ENCODE measurements at places on chromosomes 16 and 17.

DNA sequence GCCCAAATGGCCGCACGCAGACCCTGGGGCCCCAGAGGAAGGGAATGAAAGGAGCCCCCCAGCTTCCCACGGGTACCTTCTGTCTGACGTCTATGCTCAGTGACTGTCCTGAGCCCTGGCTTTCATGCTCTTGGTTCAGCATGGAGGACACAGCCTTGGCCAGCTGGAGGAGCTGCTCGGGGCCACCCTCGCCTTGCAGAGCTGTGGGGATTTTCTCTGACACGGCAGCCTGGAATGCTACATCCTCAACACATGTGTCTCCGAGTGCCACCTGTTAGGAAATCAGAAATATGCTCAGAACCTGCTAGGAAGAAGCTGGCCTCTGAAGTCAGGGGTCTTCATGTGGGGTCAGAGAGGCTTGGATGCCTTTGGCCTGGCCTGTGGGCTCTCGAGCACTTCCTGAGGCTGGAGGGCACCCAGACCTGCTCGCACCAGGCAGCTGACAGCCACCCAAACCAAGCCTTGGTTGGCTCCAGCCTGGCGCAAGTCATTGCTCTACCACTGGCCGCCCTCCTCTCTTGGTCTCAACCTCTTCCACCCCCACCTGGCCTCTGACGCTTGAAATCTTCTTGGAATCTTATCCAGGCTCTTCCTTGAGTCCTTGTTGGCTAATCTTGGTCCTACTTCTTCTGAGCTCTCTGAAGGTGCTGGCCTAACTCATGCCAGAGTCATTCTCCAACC is 63.7 kb upstream of the BCO1 start:
- no peak for DNase-seq

- peak; percentile 67 for DNase-seq
Measured at GRCh38 chr17:82320956-82321927, 3.8 kb upstream of the CD7 start.

DNA sequence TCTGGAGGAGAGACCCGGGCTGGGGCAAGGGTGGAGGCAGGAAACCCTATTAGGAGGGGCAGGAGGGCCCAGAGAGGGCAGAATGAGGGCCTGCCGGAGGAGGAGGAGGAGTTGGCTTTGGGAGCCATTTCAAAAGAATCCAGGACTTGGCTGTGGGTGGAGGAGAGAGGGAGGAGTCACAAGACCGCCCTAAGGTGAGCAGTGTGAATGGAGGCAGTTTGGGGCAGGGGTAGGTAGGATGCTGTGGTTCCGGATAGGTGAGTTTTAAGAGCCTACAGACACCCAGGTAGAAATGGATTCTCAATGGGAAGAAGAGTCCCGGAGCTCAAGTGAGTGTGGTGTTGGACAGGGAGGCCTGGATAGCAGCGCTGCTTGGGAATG is 80.3 kb downstream of the ARHGAP23 start:
- DNase-seq: no peak

DNA sequence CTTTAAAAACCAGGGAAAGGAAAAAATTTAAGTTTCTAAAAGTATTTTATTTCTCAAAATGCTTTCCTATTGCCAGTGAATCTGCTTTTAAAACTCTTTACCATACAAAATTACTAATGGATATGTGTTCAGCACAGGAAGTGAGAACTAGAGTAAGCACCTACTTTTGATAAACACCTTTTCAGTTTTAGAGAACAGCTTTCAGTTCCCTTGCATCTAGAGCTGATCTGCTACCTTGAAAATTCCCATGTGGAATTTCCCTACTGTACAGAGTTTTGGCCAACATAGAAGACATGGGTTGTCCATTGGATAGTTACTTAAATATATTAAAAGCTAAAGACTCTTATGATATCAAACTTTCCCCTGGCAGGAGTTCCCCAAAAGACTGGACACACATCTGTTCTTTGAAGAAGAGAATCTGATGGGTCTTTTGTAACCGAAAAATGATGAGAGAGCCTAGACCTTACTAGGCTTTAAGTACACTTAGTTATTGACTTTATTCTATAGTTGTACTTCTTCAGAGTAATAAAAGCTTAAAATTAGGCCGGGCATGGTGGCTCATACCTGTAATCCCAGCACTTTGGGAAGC is 112.1 kb upstream of the CNTNAP4 start:
- DNase-seq: no peak

DNA sequence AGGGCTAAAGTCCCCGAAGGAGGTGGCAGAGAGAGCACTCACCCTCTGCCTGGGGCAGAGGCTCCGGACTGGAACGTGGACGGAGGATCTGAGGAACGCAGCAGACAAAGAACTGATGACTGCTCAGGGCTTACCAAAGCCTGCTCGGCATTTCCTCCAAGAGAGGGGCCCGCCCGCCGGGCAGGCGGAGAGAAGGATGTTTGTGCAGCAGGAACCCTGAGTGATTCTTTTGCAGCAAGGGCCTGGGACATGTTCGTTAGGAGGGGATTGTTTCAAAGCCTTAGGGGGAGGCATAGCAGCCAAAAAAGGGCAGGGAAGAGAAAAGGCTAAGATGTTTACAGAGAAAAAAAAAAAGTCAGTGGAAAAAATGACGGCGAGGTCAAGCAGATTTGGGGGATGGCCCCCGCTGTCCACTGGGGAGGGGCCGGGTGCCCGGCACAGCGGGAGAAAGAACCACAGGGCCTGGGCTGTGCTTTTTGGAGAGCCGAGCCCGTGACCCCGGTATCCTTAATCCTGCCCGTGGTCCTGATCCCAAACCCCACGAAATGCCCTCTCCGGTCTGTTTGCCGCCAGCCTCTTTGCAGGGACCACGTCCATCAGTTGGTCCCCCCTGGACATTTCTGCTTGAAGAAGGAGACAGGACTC is 129.3 kb downstream of the NTN1 start:
- DNase-seq: no peak

DNA sequence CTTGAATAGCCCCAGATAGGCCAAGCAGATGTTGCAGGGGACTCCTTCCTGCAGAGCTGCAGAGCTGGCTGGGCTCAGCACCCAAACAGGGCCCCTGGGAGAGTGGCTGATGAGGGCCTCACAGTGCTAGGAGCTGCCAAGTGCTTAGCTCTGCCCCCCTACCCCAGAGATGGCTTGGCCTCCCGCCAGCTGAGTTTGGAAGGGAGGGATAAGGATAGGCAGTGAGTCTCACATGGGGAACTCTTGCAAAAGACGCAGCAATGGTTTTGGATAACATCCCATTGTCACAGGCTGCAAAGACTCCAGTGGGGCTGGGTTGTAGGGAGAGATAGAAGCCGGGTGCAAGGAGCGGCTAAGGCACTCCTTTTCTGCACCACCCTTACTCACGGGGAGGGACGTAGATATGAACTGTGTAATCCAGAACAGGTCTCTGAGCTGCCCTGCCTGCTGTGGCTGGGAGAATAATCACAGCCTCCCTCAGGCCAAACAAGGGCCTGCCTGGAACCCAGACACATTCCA is 52.9 kb upstream of the MAF start:
- peak; percentile 47 for DNase-seq

DNA sequence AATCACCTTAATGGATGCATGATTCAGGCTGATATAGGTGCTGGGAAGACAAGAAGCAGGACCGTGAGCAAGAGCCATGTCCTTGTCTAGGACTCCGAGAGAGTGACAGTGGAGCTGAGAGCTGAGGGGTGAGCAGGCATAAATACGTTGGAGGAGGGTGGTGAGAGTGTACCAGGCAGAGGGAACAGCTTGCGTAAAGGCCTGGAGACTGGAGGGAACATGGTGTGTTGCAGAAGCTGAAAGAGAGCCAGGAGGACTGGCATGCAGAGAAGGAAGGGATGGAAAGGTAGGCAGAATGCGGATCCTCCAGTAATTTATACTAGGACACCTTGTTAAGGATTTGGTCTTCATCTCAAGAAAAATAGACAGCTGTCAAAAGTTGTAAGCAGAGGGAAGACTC is 653.2 kb downstream of the HS3ST4 start:
- no peak for DNase-seq

DNA sequence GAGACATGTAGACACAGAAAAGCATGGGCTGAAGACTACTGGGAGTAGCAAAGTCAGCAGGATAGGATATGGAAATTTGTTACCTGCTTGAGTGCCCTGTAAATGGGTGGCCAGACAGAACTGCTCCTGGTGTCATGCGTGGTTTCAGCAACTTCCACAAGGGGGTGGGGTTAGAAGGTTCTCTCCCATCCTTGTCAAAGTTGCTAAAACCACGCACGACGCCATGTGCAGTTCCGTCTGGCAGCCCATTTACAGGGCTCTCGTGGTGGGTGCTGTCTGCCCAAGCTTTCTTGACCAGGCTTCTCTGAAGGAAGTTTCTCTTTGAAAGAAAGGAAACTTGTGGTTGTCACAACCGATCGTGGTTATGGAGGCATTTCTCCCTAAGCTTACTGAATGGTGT is 6.9 kb upstream of the DBNDD1 start:
- DNase-seq: no peak

- no peak for DNase-seq
Measured at GRCh38 chr16:3681206-3681605, 26.7 kb downstream of the DNASE1 start.

DNA sequence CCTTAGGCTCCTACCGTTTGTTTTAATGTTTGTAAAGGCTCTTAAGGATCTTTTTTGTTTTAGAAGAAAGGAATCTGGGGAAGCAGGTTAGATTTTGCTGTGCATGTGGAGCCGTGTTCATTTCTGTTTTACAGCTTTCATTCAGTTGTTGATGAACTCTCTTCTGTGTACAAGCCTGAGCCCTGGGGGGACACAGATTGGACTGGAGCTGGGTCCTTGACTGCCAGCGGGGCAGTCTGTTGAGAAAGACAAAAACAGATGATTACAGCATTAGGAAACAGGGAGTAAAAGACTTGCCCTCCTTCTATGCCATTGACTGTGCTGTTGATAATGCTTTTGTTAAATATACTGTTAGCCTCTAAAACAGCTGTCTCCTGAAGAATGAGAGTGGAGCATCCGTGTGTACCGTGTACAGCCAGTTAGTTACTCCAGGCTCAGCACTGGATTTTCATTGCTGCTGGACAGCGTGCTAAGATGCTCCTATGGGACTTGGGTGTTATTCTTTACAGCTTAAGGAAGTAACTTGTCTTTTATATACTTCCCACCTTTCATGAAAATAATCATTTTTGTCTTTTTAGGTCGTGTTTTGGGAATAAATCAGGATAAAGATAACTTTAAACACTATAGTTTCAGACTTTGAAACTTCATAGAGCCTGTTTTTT is 3.2 kb downstream of the MAP1LC3B start:
- DNase-seq: no peak

DNA sequence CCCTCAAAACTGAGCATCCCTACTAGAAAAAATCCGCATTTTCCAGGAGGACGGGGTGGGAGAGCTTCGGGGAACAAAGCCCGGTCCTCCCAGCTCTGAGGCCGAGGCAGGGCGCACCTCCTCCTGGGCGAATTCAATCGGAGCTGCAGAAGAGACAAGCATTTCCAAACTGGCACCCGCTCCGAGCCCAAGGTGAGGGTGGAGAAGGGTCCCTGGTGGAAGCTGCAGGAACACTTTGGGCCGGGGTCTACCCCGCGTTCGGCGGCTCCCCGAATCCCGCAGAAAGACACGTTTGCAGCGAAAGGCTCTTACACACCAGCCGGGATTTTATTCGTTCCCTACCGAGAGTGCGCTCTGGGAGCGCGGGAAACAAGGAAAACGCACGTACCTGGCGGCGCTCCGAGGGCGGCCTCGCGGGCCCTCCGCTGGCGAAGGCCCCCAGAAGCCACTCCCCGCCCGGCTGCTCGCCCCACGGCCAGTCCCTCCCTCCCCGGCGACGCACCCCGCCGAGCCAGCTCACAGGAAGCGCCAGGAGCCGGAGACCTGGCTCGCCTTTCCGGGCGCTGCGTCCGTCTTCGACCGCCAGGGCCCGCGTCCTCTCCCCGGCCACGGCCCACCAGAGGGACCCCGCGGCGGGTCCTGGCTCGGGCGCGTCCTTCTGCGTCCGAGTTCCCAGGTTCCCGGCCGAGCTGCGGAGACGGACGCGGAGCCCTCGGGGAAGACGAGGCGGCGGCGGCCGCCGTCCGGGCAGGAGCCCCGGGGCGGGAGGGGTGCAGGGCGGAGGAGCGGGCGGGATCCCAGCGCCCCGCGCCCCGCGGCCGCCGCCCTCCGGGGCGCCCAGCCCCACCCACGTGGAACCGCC is 49.8 kb upstream of the BAHCC1 start:
- DNase-seq: peak; percentile 91

DNA sequence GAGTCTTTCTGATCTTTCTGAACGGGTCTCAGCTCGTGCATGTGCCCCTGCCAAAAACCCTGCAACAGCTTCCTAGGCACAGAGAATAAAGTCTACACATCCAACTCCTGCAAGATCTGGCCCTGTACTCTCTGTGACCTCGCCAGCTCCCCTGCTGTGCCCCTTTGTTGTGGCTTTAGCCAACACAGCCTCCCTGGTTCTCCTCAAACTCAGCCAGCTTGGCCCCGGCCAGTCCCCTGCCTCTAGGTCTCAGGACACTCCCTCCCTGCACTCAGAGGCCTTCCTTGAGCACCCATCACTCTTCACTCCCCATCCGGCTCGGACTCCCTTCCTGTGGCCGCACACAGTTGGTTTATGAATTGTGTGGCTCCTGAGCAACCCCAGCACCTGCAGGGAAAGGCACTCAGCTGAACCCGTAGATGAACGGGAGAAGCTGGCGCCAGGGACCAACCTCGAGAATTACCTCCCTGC is 1.4 kb downstream of the CEP131 start:
- DNase-seq: no peak

GRCh38 chr16:21720533-21720932 is 56.8 kb downstream of the OTOA start:
- no peak for DNase-seq

DNA sequence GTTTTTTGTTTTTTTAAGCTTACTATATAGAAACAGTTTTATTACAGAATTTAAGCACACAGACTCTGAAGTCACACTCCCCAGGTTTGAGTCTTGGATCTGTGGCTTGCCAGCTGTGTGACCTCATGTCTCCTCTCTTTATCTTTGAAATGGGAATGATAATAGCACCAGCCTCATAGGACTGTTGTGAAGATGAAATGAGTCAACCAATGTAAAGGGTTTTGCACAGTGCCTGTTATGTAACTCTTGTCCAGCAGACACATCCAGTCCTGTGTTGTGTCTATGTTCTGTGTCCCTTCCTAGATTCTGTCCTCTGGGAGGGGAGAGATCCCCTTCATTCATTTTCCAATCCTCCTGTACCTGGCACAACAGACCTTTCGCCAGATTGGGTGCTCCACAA is 3.1 kb upstream of the CPD start:
- no peak for DNase-seq

DNA sequence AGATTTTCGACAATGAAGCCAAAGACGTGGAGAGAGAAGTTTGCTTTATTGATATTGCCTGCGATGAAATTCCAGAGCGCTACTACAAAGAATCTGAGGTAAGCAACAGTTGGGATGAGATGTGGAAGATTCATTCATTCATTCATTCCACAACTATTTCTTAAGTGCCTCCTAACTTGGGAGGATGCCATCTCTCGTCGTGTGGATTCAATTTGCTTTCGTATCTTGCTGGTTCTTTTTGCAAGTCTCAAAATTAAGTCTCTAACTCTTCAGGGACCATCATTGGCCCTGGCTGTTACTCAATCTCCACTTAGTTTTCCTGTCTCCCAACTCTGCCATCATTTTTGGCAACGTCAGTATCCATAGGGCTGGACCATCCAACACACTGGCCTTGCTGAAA is 85.6 kb upstream of the NOL11 start:
- DNase-seq: no peak

GRCh38 chr17:74920642-74921025 is 2.4 kb downstream of the USH1G start:
- DNase-seq: no peak

GRCh38 chr17:82170412-82170961 is 42.2 kb downstream of the CCDC57 start:
- DNase-seq: no peak

GRCh38 chr17:40075201-40075941 is 12.6 kb downstream of the THRA start:
- DNase-seq: peak; percentile 61
